Stimulated activated CD4-positive, alpha-beta T cell treated with anti-CD3 and anti-CD28 coated beads, TNF-alpha, amount 100 ng/mL, for 1 hour (primary cell): ENCODE measurements at places on chromosomes 13 and 19.

- DNase-seq, result no peak
Measured at GRCh38 chr19:56538761-56539263, at the start of gene ZFP28. Gene ZFP28, plus strand, starts transcription at chr19:56538948. Its CDS starts 71 bp downstream, at chr19:56539019.

DNA sequence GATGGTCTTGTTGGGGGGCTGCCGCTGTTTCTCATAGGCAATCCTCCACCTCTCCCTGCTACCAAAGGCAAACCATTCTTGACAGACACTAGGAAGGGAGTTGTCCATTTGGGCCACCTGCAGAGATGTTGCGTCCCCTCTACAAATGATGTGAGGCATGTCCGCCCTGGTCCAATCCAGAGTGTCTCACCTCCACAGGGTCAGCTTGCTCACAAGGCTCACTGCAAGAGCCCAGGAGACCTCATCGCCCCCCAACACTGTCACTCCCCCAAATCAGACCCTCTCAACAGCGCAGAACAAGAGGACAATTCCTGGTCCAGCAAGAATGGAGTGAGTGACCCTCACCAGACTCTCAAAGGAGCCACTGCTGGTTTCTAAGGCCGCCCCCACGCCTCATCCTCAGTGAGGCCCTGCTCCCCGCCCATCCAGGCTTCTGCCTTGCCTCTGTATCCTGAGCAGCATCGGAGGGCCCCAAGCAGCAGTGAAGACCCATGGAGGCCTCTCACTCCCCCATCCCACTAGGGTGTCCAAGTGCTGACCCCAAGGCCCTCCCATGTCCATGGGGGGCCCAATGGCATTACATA is 6.5 kb downstream of the HNRNPL start:
- no peak for DNase-seq

DNA sequence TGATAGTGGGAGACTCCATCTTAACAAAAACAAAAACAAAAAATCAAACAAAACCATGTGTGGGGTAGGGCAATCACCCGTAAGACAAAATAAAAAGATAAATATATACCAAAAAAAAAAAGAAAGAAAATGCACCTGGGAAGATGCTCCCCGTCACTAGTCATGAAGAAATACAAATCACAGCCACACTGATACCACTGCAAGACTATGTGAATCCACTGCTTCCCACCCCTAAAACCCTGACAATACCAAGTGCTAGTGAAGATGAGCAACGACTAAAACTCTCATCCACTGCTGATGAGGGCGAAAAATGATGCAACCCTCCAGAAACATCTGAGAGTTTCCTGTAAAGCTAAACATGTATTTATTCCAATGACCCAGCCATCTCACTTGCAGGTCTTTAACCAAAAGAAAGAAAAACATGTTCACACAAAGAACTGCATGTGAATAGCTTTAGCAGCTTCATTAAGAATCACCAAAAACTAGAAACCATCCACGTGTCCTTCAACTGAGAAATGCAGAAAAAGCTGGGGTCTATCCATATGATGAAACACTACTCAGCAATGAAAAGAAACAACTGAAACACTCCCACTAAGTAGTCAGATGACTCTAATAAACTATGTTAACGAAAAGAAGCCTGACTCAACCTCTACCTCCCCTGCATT is 31.7 kb downstream of the BRD4 start:
- no peak for DNase-seq

- no peak for DNase-seq
Measured at GRCh38 chr13:20369886-20370361, 137.8 kb upstream of the GJB6 start.

GRCh38 chr19:2556221-2557092 is 80.5 kb downstream of the GADD45B start:
- DNase-seq, result no peak

- no peak for DNase-seq
Measured at GRCh38 chr13:83057119-83057518, 825.2 kb downstream of the SLITRK1 start.

DNA sequence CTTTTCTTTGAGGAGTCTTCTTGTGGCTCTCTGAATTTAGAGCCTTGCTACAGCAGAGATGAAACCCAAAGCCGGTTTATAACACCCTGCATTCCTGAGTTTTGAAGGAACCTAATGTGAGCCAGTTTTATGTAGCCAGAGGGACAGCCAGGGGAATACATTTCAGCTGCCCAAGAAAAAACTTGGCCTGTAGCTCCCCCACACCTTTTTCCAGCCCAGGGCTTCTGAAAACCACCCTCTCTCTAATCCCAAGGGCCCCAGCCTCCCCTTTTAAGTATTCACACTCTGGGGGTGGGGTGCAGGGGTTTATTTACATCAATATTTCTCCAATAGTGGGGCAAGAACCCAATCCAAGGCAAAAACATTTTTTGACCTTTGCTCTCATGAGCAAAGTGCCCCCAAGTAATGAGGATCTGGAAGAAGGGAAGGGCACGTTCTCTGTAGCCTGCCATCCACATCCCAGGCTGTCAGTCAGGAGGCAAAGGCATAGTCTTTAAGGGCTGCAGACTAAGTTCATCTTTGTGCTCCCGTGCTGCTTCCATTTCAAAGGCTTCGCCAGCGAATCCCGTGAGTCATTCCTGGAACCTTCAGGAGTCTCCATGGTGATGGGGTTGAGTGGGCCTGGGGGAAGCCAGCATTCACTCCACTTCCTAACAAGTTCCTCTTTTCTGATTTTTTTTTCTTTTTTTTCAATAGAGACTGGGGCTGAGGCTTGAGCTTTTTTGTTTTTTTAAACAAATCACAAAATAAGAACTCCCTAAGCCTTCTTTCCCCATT is 33.2 kb upstream of the MEDAG start:
- no peak for DNase-seq

GRCh38 chr13:59043016-59043415 is 1120.7 kb downstream of the DIAPH3 start:
- DNase-seq, result no peak

DNA sequence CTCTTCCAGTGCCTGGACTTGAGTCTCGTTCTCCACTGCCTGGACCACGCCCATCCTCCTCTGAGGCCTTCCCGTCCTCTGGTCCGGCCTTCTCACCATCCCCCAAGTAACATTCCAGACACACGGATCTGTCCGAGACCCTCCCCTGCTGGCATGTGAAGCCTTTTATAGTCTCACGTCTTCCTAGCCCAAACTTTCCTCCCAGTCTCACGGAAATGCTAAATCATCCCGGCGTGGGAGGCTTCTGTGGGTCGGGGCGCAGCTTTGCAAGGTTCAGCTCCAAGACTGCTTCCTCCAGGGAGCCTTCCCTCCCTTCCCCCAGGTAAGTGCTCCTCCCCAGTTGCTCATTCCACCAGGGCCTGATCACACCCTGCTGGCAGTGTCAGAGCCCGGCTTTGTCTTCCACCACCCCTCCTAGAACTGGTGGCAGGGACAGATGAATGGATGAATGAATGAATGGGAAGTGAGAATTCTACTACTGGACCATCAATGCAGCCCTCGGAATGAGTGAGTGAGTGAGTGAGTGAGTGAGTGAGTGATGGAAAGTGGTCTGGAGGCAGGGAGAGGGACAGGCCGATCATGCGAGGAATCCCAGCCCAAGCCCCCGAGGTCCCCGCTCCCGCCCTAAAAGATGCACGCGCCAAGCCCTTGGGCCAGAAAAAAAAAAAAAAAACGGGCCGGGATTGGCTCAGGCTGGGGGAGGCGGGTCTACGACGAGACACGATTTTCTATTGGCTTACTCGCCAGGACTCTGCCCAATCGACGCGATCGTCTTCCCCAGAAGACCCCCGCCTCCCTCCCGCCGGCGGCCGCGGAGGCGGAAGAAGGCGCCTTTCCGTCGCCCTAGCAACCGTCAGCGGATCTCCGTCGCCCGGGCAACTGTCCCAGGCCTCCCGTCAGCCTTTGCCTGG is 9.3 kb downstream of the EPHX3 start:
- peak; percentile 23 for DNase-seq

DNA sequence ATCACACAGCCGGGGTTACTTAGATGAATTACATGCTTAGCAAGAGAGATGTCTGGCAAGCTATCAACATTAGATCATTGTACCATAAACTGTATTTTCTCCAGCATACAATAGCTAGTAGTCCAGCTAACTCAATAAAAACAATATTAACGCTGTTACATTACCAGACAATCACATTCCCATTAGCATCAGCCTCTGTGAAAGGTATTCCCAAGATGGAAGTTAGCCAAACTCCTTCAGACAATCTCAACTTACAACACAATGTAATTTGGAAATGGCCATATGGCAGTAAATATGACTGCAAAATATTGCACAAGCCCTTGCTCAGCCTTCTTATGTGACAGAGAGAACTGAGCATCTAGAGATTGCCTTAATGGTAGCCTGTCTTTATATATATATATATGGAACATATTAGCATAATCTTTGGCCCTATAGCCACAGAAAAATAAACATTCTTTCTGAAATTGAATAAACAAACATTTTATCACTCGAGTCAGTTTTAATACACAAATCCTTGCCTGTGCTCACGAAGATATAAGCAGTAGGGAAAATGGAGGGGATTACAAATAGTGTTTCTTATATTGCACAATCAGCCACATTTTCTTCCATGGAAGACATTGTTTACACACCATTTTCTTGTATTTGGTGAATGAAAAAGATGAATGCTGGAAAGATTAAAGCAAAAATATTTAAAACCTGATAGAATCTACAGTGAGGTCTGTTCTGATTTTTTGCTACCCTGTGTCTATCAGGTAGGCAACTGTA is 1060.5 kb downstream of the DIAPH3 start:
- DNase-seq, result no peak

DNA sequence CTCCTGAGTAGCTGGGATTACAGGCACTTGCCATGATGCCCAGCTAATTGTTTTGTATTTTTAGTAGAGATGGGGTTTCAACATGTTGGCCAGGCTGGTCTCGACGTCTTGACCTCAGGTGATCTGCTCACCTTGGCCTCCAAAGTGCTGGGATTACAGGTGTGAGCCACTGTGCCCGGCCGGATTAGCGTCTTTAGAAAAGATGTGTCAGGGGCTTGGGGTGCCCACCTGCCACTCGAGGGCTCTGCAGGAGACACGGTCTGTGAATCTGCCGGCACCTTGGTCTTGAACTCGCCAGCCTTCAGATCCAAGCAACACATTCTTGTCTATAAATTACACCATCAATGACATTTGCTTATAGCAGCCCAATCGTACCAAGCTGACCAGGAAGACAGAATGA is 38.8 kb upstream of the TUBGCP3 start:
- no peak for DNase-seq

DNA sequence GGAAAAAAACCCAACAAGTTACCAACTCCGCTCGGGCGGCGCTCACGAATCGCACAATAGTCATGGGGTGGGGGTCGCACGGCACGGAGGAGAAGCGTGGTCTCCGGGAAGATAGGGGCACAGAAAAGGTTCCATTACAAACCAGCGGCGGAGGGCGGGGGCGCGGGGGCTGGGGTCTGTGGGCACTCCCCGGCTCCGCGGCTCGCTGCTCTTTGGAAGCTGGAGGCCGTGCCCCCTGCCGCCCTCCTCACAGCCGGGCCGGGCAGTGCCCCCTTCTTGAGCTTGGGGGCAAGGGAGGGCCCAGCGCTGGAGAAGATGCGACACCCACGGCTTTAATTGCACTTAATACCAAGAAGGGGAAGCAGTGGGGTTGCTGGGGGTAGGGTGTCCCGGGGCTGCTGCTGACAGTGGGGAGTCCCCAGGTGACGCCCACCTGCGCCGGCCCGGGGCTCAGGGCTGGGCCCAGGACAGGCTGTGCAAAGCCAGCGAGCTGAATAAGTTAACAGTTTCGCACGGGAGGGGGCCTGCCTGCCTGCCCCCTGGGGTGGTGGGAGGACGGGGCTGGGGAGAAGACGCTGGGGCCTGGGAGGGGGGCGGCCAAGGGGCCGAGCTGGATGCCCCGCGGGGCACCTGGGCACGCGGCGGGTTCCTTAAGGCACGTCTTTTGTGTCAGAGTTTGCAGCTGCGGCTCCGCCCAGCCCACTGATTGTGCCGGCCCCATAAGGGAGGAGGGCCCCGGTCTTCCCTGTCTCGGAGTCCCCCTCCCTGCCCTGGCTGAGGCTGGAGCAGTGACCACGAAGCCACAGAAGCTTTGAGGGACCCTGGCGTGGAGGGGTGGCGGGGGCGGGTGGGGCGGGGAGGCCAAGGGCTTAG is 9.8 kb downstream of the DCAF15 start:
- DNase-seq, result no peak
